Uterus (tissue), 4 donors: ENCODE measurements at places on chromosomes 4 and X.

DNA sequence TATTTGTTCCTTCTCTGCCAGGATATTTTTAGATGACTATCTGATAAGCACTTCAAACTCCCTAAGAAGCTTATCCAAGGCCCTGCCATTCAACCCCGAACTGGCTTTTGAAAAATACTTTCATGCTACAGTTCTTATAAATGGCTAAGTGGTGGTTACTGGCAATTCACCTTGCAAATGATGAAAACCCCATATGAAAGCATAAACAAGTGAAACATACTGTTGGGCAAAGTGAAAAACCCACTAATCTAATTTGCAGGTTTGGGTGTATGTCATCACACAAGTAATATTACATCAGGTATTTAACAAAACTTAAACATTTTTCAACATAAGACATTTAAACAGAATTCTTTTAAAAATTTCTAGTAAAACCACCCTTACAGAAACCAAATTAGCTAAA, 31.1 kb downstream of the TAPT1 start:
- no peak for DNase-seq

DNA sequence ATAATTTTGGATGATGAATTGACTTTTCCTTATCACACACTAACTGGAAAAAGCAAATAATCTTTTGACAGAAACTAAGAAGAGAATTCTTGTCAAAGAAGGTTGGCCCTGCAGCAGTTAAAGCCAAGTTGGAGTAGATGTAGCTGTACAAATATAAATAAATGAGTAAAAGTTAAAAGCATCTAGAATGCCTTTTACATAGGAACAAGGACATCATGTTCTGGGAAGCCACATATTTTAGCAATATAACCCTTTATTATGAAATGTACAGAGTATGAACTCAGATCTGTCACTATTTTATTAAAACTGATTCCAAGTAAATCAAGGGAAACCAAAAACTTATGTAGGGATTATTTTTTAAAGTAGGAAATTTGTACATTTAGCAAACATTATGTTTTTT, 269.4 kb upstream of the FAT4 start:
- no peak for DNase-seq

- DNase-seq, result no peak
Measured at GRCh38 chr4:67030636-67031035, 514.7 kb downstream of the CENPC start.

- no peak for DNase-seq
Measured at GRCh38 chr4:121526509-121526908, 145.7 kb upstream of the QRFPR start.

GRCh38 chr4:88033309-88033708, 25.9 kb downstream of the PKD2 start:
- DNase-seq, result no peak

DNA sequence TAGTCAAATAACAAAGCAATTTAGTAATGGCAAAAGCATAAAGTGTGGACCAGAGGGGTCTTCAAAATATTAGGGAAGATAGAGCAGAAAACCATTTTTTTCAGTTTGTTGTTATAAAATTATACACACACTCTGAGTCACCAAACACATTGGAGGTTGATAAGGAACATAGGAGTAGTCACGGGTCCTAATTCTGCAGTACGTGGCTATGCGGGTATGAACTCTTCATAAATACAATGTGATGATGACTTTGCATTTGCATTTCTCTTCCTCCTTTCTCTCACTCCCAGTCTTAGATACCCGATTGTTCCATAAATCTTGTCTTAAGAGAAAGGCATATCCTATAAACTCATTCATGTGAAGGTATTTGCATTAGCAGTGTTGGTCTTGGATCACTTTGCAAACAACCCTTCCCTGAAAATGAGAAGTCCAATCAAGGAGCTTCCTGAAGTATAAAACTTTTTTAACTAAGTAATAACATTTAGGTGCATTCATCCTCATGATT, 223.6 kb downstream of the PALLD start:
- no peak for DNase-seq

GRCh38 chr4:75698963-75699228, 25.5 kb upstream of the USO1 start:
- no peak for DNase-seq

GRCh38 chr4:169144061-169144600, 126.6 kb downstream of the SH3RF1 start:
- DNase-seq, result no peak

GRCh38 chr4:38060829-38061431, 100.7 kb downstream of the PTTG2 start:
- peak; percentile 74 for DNase-seq
